Thoracic aorta (tissue), 2 donors: ENCODE measurements at places on chromosomes 5 and 9. TPM values are rescaled to one million over a fixed set of nuclear protein-coding genes. Genes with fewer than 3 reads are reported as not detected.

GRCh38 chr9:126125577-126125976, 201.1 kb upstream of the MVB12B start:
- DNase-seq: no peak

DNA sequence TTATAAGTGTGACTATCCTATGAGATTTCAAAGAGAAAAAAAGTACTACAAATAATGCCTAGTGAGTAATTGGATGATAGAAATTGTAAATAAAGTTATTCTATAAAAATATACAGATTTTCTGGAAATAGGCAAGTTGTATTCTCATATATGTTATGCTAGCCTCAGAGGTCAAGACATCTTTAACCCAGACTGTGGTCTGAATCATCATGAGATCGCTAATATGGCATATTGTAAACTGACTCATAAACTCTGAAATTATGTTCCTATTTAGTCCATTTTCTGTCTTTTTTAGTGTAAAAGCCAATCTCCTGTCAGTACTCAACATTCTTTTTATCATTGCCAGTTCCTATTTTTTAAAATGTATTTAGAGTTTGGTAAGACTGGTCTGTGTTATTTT, 14.2 kb downstream of the LOX start:
- no peak for DNase-seq

- DNase-seq: peak; percentile 2
These were observed 97.9 kb upstream of the MAMDC2 start for GRCh38 chr9:69945671-69946141.

SOWAHA gene
- 0.63 TPM for total RNA-seq

- DNase-seq: no peak
These were observed 113.8 kb upstream of the ZNF608 start for GRCh38 chr5:124860291-124860655.
